Right lobe of liver (tissue), 6 donors: ENCODE measurements at places on chromosomes 11 and 22. TPM values are rescaled to one million over a fixed set of nuclear protein-coding genes. Genes with fewer than 3 reads are reported as not detected.
A peak's percentile ranks its signal among the peaks of the same experiment; 100 is the strongest.

GRCh38 chr11:10979529-10979928 is 121.7 kb upstream of the ZBED5 start:
- H3K4me1 ChIP-seq: no peaks in the 10 kb centered on the region
- no peak overlapping the region for H3K27ac ChIP-seq
- no peaks in the 10 kb centered on the region for H3K36me3 ChIP-seq
- H3K4me3 ChIP-seq: no peak overlapping the region
- no peak for DNase-seq

DNA sequence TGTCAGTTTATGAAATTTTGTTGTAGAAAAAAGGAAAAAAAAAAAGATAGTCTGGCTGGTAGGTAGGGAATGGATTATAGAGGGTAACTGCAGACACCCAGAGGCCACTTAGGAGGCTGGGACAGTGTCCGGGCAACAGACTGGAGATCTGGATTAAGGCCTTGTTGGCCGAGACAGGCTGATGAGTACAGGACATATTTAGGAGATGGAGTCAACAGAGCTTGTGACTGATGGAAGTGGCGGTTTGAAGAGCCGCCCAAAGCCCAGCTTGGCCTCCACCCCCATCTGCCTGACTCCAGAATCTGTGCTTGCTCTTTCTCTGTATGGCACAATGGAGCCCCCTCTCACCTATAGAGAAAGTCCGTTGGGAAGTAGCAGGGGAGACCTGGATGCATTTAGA is 7.6 kb downstream of the PLEKHB1 start:
- H3K27ac ChIP-seq: no peak overlapping the region
- DNase-seq: no peak
- H3K27me3 ChIP-seq: no peaks in the 10 kb centered on the region
- H3K4me3 ChIP-seq: no peak overlapping the region

- H3K27ac ChIP-seq: no peak overlapping the region
- no peak for DNase-seq
- H3K36me3 ChIP-seq: no peaks in the 10 kb centered on the region
- no peaks in the 10 kb centered on the region for H3K27me3 ChIP-seq
- no peaks in the 10 kb centered on the region for H3K4me1 ChIP-seq
Measured at GRCh38 chr11:100791103-100791502, 104.0 kb downstream of the ARHGAP42 start.

DNA sequence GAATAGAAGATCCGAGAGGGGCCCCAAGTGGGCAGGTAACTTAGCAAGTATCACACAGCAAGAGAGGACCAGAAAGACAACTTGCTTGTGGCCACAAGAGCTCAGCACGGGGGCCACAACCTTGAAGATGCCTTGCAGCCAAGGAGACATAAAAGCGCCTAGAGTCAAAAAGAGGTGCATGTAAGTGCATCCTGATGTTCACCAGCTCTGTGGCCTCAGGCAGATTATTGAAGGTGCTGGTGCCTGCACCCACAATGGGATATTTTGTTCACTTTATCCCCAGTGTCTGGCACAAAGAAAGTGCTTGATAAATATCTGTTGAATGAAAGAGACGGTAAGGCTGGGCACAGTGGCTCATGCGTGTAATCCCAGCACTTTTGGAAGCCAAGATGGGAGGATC is 106.0 kb upstream of the ASPHD2 start:
- no peaks in the 10 kb centered on the region for H3K27me3 ChIP-seq
- H3K4me1 ChIP-seq: no peaks in the 10 kb centered on the region
- no peak overlapping the region for H3K4me3 ChIP-seq
- H3K36me3 ChIP-seq: no peaks in the 10 kb centered on the region

DNA sequence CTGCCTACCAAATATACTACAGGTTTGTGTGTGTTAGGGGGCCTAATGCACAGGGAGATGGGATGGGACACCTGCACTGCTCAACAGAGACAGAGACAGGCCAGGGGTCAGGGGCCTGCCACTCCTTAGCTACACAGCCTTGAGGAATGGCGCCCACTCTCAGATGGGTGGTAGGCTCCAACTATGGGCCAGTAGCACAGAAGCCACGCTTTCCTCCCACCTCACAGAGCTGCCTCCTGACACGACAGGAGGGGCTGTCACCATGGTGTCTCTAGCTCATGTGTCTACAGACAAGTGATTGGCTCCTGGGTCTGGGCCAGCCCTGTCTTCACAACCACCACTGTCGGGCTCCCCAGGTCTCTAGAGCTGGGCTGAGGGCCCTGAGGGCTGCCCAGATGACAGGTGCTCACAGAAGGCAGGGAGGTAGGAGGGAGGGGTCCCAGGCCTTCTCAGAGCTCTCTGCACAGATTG is 81.8 kb downstream of the DGCR2 start:
- DNase-seq: peak; percentile 35
- H3K4me3 ChIP-seq: no peak overlapping the region
- peaks cover 31% of the 10 kb centered on the region for H3K36me3 ChIP-seq
- H3K4me1 ChIP-seq: no peaks in the 10 kb centered on the region
- H3K27ac ChIP-seq: no peak overlapping the region

The MMP27 gene
- total RNA-seq: not detected
